A673 (cell line): ENCODE measurements at places on chromosomes 13 and 19.
A peak's percentile ranks its signal among the peaks of the same experiment; 100 is the strongest.

DNA sequence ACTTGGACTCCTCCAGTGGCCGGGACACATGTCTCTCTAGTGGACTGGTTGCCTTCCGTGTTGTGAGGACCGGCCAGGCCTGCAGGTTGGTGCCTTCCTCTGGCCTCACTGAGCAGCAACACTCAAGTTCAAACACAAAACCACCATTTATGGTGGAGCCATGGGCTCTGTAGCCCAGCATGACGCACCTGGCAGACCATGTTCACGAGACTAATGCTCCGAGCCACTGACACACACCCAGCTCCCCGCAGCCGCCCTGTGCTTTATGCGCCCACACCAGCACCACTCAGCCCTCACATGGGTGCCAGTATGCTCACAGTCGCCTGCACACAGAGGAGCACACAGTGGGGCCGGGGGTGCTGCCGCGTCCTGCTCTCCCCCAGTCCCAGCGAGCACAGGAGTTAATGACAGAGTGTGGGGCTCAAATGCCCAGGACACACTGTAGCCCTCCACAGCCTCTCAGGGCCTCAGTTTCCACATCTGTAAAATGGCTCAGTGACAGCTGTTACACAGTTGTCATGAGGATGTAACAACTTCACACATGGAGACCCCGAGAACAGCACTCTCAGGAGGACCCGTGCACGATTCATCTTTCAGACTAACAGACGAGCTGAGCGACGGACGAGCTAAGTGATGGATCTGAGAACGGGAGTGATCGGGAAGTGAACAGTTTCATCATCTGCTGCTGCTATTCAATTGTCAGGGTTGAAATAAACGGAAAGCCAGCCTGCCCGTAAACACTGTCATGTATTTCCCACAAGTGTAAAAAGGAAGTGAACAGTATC, 7.8 kb downstream of the GAS6 start:
- no peak for DNase-seq

DNA sequence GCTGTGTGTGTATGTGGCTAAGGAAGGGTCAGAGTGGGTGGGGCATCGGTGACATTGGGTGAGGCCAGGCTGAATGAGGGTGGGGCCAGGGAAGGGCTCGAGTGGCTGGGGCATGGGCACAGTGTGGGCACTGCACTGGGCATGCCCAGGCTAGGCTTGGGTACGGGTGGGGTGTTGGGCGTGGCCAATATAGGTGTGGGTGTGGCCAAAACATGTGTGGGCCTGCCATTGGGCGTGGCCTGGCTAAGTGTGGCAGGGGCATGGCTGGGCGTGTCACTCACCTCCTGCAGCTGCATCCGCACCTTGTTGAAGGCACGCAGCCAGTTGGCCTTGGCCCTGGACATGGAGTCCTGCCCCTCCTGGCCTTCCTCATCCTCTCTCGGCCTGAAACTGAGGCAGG, 33.2 kb downstream of the UNC13A start:
- no peak for DNase-seq

GRCh38 chr19:48442116-48443035, 3.4 kb upstream of the GRWD1 start:
- DNase-seq: no peak

DNA sequence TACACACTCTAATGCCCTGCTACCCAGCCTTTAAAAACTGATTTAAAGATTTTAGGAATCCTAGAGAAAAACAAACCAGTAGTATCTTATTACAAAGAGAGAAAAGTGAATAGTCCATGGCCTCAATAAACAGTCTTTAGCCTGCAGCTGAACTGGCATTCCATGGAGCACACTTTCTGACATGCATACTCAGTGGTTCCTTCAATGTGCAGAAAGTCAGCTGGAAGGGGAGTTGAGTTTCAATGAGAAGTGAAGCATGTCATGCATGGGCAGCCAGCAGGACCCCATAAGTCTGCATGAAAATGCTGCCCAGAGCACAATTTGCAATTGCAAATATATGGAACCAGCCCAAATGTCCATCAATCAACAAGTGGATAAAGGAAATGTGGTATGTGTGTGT, 273.7 kb downstream of the UQCRFS1 start:
- DNase-seq: no peak

DNA sequence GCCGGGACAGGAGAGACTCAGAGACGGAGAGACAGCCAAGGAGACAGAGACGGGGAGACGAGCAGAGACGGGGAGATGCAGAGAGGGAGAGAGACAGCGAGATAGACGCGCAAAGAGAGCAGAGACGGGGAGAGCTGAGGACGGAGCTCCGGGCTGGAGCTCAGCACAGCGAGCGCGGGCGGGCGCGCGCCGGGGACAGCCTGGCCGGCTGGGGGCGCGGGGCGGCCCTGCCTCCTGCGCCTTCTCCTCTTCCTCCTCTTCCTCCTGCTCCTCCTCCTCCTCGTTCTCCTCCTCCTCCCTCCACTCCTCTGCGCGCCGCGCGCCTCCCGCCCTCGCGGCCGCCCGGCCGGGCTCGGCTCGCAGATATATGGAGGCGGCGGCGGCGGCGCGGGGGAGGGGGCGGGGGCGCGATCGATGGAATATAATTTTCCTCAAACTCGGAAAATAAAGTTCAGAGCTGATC, at the start of gene ERFL:
Gene ERFL, minus strand, starts transcription at position 229 of the 463 bp plus-strand sequence. CDS start 15,530 bp downstream, outside the sequence.
- DNase-seq: no peak

GRCh38 chr13:20354722-20355121, 122.6 kb upstream of the GJB6 start:
- no peak for DNase-seq

GRCh38 chr19:41525989-41526388, 50.0 kb upstream of the CEACAM21 start:
- DNase-seq: no peak

GRCh38 chr13:45678282-45678681, 23.8 kb upstream of the CBY2 start:
- DNase-seq: peak; percentile 73

GRCh38 chr13:77514336-77514726, 21.2 kb upstream of the SCEL start:
- DNase-seq: no peak

DNA sequence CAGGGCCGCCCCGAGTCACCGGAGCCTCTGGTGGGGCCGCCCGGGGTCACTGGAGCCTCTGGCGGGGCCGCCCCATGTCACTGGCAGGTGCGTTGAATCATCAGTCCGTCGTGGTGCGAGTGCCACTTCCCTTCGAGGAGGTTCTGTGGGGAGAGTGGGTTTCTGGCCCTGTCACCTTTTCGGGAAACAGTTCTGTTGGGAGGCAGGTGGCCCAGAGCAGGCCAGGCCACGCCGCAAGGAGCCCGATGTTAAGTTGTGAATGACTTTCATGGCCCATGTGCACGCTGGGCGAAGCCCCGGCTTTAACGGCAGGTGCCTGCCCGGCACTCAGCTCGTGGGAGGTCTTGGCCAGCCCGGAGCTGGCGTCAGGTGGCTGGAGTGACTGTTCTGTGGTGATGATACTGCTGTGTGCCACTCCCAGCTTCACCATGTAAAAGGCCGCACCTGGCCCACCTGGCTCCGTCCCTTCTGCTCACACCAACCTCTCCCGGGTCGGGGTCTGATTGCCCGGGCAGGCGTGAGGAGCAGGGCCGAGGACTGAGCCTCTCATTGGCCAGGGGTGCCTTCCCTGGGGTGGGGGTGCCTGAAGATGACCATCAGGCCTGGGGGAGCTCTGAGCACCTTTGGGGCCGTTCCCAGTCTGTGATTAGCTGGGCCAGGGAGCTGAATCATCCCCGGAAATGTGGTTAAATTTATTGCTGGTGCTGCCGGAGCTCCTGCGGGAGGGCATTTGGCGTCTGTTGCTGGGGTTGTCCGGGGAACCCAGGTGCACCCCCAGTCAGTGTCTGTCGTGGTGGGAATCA, 29.2 kb downstream of the CSNK1G2 start:
- DNase-seq: no peak

DNA sequence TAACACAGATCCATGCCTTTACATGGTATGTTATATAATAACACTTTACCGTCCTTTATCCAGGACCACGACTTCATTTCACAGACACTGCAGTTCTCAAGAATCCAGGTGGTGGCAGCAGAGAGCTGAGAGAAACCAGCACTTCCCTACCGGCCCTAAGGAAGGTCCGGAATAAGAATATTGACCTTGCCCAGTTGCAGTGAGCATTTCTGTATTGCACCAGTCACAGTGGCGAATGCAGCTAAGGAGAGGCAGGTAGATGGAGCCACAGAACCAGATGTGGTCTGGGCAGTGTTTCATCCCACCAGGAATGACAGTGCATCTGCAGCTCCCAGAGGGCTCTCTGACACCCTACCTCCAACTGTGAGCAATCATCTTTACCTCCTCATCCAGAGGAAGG, 44.6 kb downstream of the ZNF787 start:
- DNase-seq: peak; percentile 62
